Stimulated activated CD4-positive, alpha-beta T cell treated with anti-CD3 and anti-CD28 coated beads, Interleukin-2, amount 100 ng/mL, for 4 hours (primary cell): ENCODE measurements at places on chromosomes 5 and 9.

DNA sequence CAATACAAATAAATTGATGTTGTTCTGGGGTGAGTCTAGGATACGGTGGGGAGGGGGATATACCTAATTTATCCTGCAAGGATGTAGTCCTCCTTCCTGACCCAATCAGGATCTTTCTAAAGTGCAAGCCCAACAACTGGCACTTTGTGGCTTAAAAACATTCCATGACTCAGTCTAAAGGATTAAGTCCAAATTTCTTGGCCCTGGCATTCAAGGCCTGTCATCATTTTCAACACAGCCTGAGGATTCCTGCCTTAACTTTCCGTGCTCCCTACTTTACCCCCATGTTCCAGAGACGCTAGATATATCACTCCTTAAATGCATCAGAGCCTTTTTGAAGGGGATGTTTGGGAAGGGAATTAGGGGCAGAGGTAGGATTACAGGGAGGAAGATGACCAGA lies 1.0 kb downstream of the FAM221B start:
- no peak for DNase-seq

GRCh38 chr5:138610415-138610917 lies 35.3 kb upstream of the HSPA9 start:
- no peak for DNase-seq

DNA sequence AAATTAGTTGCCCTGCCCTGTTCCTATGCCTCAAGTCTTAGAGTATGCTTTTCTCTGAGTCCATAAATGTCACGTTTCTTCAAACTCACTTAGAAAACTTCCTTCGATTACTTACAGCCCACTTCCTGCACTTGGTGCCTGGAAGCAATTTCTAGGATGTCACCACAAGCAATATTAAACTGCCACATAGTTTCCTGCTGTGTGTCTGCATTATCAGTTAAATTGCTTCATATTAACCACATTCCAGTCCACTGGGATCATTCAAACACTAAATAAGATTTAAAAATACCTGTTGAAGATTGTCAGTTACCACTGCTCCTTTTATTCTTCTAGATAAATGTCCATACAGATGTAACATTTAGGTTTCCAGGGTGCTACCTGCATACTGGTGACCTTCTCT lies 4.1 kb downstream of the DENND1A start:
- DNase-seq: no peak

DNA sequence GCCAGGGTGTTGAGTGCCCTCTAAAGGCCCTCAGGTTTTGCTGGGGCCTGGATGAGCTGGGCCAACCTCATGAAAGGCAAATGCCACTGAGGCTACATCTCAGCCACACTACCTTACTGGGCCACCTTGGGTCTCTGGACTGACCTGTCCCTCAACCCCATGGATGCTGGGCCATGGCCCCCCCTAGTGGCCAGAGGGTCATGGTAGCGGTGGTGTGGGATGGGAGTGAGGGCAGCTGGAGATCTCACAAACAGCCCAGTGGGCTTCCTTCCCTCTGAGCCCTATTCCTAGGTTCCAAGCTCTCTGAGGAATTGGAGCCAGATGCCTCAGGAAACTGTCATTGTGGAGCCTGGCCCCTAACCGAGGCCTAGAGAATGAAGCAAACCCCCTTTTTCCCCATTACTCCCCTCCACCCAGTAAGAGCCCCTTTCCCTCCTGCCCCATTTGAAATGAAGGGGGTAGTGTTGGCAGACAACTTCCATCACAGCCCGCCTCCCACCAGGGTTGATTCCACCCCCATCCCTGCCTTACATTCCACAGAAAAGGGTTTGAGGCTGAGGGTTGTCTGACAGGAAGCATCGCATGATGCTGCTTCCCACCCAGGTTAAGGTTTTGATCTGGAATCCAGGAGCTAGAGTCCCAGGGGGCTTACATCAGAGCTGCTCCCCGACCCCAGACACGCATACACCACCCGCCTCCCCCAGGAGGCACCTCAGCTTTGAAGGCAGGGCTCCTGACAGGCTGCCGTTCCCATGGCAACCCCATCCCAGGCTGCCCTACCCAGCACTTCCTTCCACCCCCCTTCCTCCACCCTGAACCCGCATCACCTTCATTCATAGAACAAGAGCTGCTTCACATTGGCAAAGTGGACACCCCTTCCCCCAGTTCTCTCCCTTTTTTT lies 63.9 kb downstream of the PCDH1 start:
- no peak for DNase-seq

GRCh38 chr5:32153723-32154122 lies 20.4 kb downstream of the GOLPH3 start:
- no peak for DNase-seq

DNA sequence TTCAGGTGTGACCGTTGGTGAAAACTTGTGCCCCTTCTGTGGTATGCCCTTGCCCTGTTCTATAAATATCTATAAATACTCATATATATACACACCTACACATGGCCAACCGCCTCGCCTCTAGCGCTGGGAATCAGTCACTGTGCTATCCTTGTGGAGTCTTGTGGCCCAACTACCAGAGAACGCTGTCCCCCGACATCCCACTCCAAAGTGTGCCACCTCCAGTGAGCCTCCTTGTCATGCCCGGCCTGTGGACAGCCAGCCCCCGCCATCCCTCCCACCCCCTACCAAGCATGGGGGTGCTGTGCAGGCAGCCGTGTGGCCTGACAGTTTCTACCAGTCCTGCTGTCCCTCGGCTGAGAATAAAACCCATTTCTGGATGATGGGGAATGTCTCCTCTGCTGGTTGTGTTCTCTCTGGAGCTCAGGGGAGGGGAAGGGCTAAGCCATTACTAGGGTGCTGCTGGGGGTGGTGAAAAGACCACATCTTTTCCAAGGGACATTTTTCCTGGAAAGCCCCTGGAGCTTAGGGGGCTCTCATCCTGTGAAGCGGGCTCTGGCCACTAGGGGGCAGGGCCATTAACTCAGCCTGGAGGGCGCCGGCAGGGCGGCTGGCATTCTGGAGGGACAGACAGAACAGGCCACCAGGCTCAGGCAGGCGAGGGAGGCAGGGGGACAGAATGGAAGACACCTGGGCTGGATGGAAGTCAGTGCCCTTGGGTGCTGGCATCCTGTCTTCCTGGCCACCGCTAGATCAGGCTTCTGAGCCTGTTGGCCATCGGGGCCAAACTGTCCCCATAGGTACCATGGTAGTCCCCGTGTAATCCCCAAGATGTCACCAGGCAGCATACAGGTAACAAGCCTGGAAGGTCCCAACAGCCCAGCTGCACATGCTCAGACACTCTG lies 20.7 kb downstream of the GOLGA2 start:
- DNase-seq: peak; percentile 21

DNA sequence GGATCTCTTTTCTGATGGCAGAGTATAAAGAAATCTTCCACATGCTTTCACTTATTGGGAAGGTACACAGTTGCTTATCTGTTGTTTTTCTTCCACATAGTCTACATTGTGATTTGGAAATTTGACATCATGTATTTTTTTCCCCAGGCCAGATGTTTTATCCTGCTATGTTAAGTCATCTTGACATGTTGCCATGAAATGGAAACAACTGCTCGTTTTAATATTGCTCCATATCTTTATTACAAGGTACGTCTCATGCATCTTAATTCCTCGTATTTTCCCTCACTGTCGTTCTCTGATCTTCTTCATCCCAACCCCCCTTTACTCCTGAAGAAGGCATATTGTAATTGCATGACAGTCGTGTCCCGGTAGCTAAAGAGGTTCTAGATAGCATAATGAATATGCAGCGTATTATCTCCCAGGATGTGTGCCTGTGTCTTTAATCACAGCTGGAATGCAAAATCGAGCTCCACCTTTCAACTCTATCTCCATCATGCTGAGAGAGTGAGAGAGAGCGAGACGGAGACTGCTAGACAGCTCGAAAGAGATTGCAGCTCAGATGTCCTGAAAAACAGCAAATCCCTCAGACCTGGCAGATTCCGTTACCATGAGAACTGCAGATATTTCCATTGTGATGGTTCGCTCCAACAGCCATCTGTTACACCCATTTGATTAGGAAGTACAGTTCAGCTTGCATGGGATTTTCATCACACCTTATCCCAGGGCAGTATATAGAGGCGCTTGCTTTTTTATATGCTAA lies 281.7 kb downstream of the TMEM38B start:
- no peak for DNase-seq

DNA sequence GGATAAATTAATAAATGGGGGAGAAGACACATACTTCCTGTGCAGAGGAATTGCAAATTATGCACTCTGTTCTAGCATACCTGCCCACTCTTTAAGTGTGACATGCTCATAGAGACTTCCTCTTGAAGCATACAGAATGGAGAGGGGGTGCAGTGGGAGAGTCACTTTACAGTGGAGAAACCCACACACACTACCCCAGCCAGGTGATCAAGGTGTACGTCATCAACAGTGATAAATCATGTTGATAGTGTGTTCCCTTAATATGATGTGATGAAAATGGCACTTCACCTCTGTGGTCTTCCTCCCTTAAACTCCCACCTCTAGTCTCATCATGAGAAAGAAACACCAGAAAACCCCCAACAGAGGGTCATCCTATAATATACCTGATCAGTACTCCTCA lies 110.0 kb downstream of the SH3GL2 start:
- DNase-seq: no peak

DNA sequence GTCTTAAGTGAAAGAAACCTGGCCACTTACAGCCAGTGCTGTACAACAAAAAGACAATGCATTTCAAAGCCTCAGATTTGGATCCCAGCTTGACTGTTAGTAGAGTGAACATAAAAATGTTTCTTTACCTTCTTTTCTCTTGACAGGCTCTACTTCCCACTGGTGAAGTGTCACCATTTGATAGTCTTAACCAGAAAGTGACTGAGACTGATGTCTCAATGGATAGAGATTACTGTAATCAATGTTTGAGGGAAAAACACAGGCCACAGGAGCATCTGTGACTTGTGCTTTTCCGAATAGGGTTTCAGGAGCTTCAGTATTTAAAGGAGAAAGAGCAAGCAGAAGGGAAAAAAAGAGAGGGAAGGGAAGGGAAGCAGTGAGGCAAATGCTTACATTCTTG lies 41.7 kb upstream of the STK32A start:
- no peak for DNase-seq

- DNase-seq: no peak
Measured at GRCh38 chr5:126450346-126450745, 27.1 kb downstream of the GRAMD2B start.

GRCh38 chr5:34844999-34845398 lies 6.0 kb downstream of the TTC23L start:
- no peak for DNase-seq

DNA sequence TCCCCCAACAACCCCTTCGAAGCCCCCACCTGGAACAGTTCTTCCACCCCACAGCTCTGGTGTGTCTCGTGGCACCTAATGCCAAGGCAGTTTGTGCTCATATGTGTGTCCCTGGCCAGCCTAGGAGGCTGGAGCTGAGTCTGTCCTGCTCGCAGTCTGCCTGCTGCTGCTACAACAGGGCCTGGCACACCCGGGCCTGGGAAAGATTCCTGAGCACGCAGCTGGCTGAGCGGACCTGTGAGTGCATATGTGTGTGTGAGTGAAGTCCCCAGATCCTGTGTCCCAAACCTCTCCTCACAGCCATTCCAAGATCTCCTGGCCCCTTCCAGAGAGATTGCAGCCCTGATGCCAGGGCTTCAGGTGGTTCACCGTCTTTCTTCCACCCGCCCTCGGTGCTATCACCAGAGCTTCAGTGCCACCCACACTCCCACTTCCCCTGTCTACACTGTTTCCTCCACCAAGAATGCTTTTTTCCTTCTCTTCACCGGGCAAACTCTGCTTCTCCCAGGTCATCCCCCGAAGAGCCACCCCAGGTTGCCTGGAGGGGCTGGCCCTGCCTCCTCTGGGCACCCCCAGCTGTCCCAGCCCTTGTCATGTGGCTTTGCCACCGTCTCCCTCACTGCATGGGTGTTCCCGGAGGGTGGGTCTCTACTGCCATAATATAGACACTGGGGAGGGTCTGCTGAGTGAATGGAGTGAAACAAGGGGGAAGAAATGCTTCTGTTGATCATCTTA lies 28.4 kb downstream of the LMX1B start:
- DNase-seq: no peak

DNA sequence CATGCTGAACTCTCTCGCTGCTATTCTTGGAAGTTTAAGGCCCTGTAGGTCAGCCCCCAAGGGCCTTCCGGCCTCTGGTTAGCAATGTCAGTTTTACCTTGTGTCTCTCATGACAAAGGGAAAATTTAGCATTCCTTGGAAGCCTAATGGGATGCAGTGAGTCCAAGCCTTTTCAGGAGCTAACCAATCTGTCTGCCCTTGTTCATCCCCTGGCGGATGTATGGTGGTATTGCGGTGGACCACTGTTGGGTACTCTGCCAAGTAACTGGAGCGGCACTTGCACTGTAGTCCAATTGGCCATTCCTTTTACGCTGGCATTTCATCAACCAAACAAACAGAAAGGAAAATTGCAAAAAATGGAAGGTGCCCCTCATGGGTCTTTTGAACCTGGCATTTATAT lies 318.4 kb upstream of the NMUR2 start:
- no peak for DNase-seq

GRCh38 chr5:36459176-36460135 lies 146.9 kb upstream of the SLC1A3 start:
- no peak for DNase-seq

DNA sequence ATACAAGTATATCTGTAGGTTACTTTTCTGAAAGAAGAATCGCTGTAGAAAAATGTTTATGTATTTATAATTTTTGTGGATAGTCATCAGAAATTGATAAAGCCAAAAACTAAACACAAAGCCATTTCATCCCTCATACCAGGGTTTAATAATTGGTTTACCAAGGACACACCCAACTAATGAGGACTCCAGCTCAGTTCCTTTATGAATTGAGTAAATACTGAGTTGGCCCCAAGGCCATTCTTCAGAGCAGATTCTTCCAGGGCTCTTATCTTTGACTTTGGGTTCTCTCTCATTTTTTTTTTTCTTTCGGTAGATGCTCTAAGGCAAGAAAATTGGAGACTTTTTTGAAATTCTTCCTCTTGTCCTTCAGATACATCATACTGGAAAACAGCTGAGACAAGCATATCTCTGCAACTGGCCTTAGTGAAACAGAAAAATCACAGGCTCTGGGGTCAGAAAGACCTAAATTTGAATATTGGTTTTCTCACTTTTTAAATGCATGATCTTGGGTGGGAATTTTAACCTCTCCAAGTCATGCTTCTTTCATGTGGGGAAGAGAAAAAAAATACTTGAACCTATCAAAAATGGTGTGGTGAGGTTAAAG lies 401.8 kb downstream of the ARHGEF28 start:
- DNase-seq: no peak

DNA sequence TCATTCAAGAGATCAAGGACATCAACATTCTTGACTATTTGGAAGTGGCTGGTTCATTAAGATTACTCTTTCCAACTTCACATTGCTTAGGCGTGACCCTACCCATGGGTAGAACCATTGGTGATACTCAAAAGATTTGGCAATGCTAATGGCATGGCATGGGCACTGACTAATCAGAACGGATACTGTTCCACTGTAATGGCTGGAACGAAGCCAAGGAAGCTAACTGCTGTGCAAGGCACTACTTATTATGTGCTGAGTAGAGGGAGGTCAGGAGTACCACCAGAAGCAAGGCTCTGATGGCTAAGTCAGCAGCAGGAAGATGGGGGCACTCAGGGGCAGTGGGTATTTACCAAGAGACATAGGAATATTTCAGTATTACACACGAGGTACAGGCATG lies 31.9 kb downstream of the GNA14 start:
- no peak for DNase-seq
